ENCODE measurements at places on chromosomes 1 and 21. TPM values are rescaled to one million over a fixed set of nuclear protein-coding genes. Genes with fewer than 3 reads are reported as not detected.

DNA sequence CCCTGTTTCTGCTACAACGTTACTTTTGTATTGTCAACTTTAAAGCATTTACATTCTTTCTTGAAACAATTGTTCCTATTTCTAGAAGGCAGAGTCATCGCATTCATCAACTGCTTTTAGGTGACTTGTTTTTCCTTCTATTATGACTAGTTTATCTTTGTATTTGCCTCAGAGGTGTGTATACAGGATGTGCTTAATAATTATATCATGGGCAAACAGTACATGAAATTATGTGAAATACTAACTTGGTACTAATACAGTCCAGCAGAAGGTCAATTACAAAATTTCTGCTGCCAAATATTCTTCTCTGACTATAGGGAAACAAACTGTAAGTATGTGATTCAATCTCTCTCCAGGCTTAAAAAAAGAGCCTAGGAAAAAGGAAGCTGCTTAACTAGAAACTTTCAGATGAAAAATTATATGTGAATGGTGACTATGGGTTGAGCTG, 101.6 kb downstream of the C4BPA start:
- DNase-seq, result no peak

DNA sequence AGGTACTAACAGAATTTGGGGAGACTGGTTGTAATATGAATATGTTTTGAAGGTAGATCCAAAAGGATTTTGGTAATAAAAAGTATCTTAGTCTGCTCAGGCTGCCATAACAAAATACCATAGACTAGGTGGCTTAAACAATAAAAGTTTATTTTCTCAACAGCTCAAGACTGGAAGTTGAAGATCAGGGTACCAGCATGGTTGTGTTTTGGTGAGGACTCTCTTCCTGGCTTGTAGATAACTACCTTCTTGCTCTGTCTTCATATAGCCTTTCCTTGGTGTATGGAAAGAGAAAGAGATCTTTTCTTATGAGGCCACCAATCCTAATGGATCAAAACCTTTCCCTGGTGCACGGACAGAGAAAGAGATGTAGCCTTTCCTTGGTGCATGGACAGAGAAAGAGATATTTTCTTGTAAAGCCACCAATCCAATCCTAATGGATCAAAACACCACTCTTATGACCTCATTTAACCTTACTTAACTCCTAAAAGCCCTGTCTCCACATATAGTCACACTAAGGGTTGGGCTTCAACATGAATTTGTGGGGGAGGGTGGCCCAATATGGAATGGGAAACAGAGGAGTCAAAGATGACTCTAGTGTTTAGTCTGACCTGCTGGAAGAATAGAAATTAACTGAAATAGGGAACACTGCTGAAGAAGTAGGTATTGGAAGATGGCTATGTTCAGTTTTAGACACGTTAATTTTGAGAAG, 5.4 kb upstream of the TSNAX start:
- DNase-seq, result no peak

- no peak for DNase-seq
Observed at GRCh38 chr1:86905875-86906274, 8.1 kb downstream of the SELENOF start.

Gene JAM2
- total RNA-seq, result 42.5 TPM

DNA sequence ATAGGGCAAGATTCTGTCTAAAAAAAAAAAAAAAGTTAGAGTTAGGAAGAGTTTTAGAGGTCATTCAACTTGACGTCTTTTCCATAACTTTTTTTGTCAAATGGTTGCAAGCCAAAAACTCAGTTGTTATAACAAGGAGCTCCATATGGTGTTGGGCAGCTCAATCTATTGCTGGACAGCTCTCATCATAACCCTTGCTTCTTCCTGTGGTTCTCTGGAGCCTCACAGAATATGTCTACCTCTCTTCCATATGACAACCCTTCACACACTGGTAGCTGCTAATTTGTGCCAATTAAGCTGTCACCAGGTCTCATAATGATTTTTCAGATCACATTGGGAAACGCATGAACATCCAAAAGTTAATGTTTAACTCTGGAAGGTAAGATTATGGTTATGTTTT, 57.8 kb upstream of the SLC16A1 start:
- DNase-seq, result no peak

Gene CCDC190
- 11.8 TPM for total RNA-seq

DNA sequence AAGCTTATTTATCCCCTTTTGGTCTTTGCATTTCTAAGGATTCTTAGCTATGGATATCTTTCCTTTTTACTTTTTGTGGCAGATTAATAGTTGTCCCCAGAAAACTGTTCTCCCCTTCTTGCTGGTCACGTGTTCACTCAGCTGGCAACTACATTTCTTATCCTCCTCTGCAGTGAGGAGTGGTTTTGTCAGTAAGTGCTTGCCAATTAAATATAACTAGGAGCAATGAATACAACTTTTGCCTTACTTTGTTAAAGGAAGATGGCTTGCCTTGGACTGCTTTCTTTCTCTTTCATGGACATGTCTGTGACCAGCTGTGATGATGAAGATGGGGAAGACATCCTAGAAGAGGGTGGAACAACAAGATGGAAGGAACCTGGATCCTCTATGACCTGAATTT, 15.6 kb upstream of the ALG14 start:
- DNase-seq, result no peak

GRCh38 chr21:26842974-26843932, 2.0 kb downstream of the ADAMTS1 start:
- peak; percentile 99 for DNase-seq

Gene PLA2G2D
- total RNA-seq, result not detected

Gene RGS13
- 0.10 TPM for total RNA-seq

Gene MX2
- total RNA-seq, result 8.7 TPM

DNA sequence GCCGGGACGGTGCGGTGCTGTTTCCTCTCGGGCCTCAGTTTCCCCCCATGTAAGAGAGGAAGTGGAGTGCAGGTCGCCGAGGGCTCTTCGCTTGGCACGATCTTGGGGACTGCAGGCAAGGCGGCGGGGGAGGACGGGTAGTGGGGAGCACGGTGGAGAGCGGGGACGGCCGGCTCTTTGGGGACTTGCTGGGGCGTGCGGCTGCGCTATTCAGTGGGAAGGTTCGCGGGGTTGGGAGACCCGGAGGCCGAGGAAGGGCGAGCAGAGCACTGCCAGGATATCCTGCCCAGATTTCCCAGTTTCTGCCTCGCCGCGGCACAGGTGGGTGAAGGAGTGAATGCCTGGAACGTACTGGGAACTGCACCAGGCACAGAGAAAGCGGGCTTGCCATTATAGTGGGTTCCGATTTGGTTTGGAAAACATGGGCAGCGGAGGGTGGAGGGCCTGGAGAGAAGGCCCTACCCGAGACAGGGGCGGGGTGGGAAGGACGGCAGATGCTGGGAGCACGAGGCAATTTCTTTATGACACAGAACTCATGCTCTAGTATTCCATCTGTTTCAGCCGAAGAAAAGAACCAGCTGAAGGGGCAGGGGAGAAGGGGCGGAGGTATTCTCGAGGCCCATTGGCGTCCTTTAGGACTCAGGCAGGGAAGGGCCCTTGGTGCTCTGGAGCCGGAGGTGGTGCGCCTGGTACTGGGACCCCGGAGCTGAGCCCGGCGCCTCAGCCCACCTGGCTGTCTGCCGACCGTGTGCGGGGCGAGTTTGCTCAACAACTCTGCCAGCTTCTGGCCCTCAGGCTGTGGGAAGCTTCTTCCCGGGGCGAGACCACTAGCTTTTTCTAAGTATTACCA, 960 bp downstream of the PCSK9 start:
- DNase-seq, result peak; percentile 54

Gene NBPF12
- total RNA-seq, result 16.2 TPM

- no peak for DNase-seq
Observed at GRCh38 chr1:25431955-25432719, 1.4 kb downstream of the MACO1 start.

Gene CENPF
- total RNA-seq, result 30.1 TPM

DNA sequence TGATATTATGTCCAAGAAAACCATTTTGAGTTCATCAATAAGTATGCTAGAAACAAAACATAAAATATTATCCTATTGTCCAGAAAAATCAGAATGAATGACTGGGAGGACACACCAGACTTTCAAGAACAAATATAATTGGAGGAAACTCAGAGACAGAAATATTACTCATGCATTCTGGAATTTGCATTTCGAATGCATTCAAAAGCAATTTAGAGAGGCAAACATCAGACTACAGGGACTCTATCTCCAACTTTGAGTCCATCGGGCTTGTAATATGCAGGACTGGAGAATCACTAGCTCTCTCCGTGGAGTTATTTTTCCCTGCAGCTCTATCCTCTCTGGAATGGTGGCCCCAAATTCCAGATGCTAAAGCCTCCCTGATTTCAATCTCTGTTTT, 161.8 kb downstream of the CDC42BPA start:
- DNase-seq, result no peak

DNA sequence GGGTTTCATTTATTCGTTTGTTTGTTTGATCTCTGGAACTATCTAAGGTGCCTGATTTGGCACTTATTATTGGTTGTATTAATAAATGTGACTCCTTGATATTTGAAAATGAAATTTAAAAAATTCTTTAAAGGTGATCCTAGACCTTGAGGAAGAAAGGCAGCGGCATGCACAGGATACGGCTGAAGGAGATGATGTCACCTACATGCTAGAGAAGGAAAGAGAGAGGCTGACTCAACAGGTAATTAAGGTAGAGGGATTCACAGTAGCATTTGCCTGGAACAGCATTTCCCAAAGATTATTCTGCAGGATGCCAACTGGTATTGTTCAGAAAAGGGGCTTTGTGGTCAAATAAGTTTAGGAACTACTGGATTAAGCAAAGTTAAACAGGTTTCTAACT, 54.4 kb upstream of the WNT2B start:
- no peak for DNase-seq

- no peak for DNase-seq
Observed at GRCh38 chr1:211213702-211214101, 45.5 kb upstream of the RCOR3 start.

DNA sequence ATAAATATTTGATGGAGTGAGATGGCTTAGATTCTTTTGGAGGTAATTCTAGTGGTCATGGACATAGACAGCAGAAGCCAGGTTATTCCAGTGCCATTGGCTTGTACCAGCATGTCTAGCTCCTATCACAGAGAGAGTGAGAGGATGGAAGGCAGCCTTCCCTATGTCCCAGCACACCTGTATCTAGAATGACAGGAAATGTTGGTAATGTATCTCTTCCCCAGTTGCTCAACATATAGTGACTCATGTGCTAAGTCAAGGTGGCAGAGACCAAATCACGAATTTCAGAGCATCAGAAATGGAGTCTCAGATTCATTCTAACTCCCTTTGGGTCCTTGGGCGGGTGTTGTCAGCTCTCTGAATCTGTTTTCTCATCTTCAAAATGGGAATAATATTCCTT, 28.4 kb downstream of the METTL13 start:
- no peak for DNase-seq

GRCh38 chr1:161175771-161176453, 1.4 kb downstream of the B4GALT3 start:
- DNase-seq, result no peak

Gene GBP1
- 13.2 TPM for total RNA-seq

GRCh38 chr1:115782571-115783281, 14.2 kb upstream of the CASQ2 start:
- peak; percentile 79 for DNase-seq

DNA sequence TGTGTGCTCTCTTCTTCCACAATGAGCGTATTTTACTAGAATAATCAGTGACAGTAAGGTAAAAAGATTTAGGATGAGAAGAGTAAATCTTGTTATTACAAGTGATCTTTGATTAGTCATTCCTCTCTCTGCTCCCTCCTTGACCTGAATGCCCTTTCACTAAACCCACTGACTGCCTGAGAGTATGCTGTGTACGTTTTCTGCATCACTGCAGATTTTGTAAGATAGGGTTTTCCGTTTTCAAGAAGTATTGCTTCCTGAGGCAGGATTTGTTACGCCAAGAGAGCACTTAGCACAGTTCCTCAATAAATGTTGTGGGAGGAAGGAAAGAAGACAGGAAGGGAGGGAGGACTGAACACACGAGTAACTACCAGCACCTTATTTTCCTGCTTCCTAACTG, 7.7 kb upstream of the LAMB3 start:
- no peak for DNase-seq

Gene HUNK
- 2.5 TPM for total RNA-seq

- DNase-seq, result peak; percentile 66
Observed at GRCh38 chr1:151847867-151848596, 5.5 kb downstream of the THEM5 start.

DNA sequence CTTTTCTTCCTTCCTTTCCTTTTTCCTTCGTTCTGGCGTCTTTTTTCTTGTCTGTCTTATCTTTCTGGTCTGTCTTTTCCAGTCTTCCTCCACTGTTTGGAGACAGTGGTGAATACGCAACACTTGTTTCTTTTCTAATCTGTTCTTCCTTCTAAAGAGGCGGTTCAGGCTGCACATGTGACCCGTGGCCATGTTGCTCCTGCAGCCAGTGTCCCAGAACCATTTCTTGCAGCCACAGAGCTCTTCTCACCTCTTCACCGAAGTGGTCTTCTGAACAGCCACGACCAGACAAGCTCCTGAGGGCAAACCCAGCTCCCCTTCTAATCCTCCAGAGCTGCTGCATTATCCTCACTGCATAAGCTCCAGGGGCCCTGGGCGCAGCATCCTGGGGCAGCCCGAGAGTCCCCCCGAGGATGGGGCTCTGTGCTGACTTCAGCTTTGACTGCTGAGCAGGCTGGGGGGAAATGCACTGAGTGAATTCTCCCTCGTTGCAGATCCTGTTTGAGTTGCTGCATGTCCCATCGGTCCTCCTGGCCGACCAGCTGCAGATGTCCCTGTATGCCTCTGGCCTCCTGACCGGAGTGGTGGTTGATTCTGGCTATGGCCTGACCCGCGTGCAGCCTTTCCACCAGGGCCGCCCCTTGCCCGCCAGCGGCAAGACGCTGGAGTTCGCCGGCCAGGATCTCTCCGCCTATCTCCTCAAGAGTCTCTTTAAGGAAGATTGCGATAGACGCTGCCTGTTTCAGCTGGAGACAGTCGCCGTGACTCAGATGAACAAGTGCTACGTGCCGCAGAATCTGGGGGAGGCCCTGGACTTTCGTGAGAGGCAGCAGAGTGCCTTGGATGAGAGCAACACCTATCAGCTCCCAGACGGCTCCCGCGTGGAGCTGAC, 70.4 kb downstream of the ACTL8 start:
- DNase-seq, result no peak

DNA sequence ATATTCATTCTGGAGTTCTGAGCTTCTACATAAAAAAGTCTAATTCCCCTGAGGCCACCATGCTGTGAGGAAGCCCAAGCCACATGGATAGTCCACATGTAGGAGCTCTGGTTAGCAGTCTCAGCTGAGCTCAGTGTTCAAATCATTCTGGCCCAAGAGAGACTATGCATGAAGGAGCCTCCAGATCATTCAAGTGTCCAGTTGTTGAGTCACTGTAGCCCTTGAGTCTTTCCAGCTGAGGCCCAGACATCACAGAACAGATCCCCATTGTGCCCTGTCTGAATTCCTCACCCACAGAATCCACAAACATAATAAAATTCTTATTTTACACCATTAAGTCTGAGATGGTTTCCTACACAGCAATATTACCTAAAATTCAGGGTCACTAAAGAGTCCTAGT, 107.0 kb upstream of the NGF start:
- no peak for DNase-seq

GRCh38 chr21:41222247-41223068, 54.5 kb downstream of the BACE2 start:
- no peak for DNase-seq

Gene APOBEC4
- not detected for total RNA-seq

Measured in tongue (tissue), 3 donors.